ENCODE measurements at places on chromosomes 5 and 9. TPM values are rescaled to one million over a fixed set of nuclear protein-coding genes. Genes with fewer than 3 reads are reported as not detected.
A peak's percentile ranks its signal among the peaks of the same experiment; 100 is the strongest.

- H3K4me1 ChIP-seq = no peaks in the 10 kb centered on the region
- DNase-seq = no peak
- no peak overlapping the region for H3K4me3 ChIP-seq
- H3K27ac ChIP-seq = no peak overlapping the region
- no peaks in the 10 kb centered on the region for H3K36me3 ChIP-seq
- H3K27me3 ChIP-seq = no peaks in the 10 kb centered on the region
These were observed 23.3 kb downstream of the FST start for GRCh38 chr5:53503562-53504218.

Gene POLE3
- total RNA-seq = 50.4 TPM

Gene LCN6
- total RNA-seq = 4.7 TPM

DNA sequence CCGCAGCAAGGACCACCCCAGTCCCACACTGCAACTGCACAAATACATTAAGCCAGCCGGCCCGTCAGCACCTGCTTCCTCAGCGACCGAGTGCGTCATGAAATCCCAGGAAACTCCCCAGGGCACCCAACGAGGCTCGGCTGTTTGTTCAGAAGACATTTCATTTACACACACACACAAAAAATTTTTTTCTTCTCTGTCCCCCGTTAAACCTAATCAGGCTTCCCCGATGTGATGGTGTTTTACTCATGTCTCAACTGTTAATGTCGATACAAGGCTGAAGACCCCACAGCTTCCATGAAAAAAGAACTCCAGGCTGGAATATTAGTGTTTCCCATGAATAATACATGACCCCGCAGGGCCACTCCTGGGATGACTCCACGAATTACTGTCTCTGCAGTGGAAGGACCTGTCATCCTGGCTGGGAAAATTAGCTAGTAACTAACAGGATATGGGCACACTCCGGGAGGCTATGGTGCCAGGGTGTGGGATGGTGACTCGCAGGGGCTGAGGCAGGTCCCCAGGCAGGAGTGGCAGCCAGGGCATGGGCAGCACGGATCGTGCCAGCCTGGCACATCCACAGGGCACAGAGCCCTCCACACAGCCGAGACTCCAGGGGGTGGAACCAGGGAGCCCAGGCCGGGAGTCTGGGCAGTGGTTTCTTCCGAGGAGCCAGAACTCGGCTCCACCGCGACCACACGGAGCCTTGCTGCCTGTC lies 102.4 kb downstream of the VAV2 start:
- no peaks in the 10 kb centered on the region for H3K27me3 ChIP-seq
- DNase-seq = no peak
- no peaks in the 10 kb centered on the region for H3K4me1 ChIP-seq
- H3K27ac ChIP-seq = no peak overlapping the region

DNA sequence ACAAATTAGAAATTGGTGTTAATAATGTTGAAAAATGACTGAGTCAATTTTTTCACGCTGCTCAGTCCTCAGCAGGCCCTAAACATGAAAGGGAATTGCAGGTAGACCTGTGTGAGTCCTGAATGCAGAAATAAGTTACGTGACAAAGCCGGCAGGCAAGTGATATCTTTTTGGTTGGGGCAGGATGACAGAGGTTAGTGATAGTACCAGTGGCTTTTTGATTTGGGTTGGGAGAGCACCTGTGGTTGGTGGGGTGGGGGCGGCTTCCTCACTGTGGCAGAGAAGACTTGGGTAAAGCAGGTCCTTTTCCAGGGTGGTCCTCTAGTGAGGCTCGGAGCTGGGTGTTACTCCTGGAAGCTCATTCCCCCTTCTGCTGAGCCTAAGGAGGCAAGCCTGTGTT lies 164.7 kb downstream of the TMEM167A start:
- no peak for DNase-seq
- H3K27me3 ChIP-seq = no peaks in the 10 kb centered on the region
- no peak overlapping the region for H3K4me3 ChIP-seq
- H3K36me3 ChIP-seq = no peaks in the 10 kb centered on the region

Gene SPINK6
- not detected for total RNA-seq

Gene CDC25C
- not detected for total RNA-seq

Gene FAM221B
- not detected for total RNA-seq

Gene GFI1B
- total RNA-seq = not detected

DNA sequence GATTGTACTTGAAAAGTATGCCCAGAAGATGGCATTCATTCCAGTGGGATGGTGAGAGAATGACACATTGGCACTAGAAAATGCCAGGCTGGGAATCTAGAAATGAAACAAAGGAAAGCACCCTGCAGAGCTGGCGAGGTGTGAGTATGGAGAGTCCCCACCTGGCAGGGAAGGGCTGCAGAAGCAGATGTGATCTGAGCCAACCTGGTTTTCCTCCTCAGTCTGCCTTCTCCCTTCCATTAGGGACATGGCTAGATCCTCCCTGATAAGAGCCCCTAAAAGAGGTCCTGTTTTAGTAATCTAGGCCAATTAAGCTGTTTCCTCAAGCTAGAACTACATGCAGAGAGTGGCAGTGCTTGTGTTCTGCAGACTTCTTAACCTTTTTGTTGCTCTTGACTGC lies 24.7 kb upstream of the TNFSF15 start:
- no peak overlapping the region for H3K4me3 ChIP-seq
- H3K36me3 ChIP-seq = no peaks in the 10 kb centered on the region
- DNase-seq = no peak
- no peaks in the 10 kb centered on the region for H3K27me3 ChIP-seq
- no peaks in the 10 kb centered on the region for H3K4me1 ChIP-seq
- no peak overlapping the region for H3K27ac ChIP-seq

DNA sequence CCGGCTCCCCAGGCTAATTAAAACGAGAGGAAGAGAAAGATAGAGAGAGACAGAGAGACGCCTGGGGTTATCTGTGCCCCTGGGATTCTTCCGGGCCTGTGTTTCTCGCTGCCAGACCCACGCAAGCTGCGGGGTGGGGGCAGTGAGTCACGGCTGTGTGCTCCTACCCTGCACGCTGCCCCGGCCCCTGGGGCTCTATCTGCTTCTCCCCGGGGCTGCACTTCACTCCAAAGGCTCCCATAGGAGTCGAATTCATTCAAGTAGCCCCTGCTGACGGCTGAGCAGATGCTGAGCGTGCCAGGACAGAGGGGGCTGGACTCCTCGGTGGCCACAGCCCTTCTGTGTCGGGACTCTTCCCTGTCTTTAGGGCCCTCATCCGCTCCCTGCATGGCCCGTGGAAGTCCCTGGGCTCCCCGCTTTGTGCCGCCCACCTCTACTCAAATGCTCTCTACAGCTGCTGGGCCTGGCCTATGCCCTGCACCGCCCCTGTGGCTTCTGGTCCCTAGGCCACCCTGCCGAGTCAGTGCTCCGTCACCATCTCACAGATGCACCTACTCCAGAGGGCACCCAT lies 22.8 kb downstream of the SARDH start:
- no peaks in the 10 kb centered on the region for H3K36me3 ChIP-seq
- H3K27me3 ChIP-seq = no peaks in the 10 kb centered on the region

Gene SHOC1
- total RNA-seq = not detected

Gene LOX
- 3.0 TPM for total RNA-seq

DNA sequence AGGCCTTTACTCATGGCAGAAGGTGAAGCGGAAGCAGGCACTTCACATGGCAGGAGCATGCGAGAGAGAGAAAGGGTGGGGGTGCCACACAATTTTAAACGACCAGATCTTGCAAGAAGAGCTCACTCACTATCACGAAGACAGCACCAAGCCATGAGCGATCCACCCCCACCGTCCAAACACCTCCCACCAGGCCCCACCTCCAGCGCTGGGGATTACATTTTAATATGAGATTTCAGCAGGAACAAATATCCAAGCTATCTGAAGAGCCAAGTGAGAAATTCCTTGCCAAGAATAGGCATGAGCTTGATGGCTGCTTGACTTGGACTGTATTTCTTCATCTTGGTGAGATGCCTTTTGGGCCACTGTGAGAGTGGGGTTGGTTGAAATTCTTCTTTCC lies 88.0 kb downstream of the PDZD2 start:
- H3K27me3 ChIP-seq = no peaks in the 10 kb centered on the region
- no peaks in the 10 kb centered on the region for H3K4me1 ChIP-seq
- H3K4me3 ChIP-seq = no peak overlapping the region
- DNase-seq = no peak
- no peak overlapping the region for H3K27ac ChIP-seq

DNA sequence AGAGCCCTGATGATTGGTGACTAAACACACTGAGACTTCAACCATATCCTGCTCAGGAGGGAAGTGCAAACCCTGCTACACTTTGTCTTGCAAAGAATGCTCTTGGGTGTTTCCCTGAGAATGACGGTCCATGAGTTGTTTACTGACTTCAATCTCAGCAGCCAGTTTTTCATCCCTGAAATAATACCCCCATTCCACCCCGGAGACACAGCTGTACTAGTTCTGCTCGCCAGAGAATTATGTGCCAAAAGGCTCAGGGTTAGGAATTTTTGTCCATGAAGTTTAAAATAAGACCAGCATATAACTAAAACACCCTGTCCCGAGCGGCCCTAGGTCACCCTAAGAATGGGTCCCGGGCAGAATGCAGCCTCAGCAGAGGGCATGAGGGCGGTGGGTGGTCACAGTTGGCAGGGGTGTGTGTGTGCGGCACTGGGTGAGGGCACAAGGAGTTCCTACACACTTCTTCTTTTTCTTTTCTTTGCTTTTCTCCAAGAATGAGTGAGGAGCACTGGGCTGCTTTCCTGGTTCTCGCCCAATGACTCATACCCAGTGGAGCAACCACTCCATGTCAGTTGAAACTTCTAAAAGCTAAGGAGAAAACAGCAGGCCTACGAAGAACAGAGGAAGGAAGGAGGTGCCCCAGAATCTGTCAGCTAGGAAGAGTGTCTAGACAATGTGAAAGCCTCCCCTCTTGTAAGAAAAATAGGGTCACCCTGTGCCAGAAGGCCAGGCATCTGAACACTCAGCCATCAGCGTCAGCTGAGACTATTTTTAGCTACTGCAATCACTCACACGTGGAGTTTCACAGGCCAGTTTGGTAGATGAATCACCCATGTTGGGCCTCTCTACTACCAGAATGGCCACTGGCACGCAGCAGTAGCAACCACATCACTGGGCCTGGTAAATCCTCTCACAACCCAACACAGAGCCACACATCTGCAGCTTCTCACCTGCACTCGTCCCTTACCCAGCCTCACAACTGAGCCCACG lies 105.9 kb downstream of the DPYSL3 start:
- peak overlapping the region; percentile 87 for H3K27ac ChIP-seq
- peak overlapping the region; percentile 4 for H3K4me3 ChIP-seq
- H3K4me1 ChIP-seq = peaks cover 22% of the 10 kb centered on the region
- H3K36me3 ChIP-seq = peaks cover 35% of the 10 kb centered on the region
- H3K27me3 ChIP-seq = no peaks in the 10 kb centered on the region
- DNase-seq = peak; percentile 74

Gene GIN1
- total RNA-seq = 12.0 TPM

DNA sequence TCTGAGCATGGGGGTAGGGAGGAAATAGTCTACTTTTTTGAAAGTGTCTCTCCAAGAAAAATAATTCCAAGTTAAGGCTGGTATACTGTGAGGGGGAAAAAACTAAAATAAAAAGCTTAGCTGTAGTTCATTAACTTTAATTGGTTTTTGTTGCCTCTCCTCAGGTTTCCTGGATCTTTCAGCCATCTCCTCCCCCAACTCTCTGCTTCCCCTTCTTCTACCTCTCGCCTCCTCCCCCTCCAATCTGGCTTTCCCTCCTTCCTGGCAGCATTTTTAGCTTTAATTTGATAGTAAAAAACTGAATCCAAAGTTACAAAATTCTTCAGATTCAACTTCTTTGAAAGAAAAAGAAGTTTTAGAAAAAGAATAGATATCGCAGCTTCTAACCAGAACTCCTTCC lies 462.6 kb downstream of the CETN3 start:
- no peaks in the 10 kb centered on the region for H3K36me3 ChIP-seq
- H3K27me3 ChIP-seq = no peaks in the 10 kb centered on the region
- H3K4me1 ChIP-seq = peaks cover 7% of the 10 kb centered on the region
- DNase-seq = no peak
- H3K27ac ChIP-seq = no peak overlapping the region

Gene OSMR
- 6.0 TPM for total RNA-seq

GRCh38 chr5:1131191-1131621 lies 19.3 kb upstream of the SLC12A7 start:
- H3K27me3 ChIP-seq = no peaks in the 10 kb centered on the region
- H3K27ac ChIP-seq = no peak overlapping the region
- no peak for DNase-seq
- no peak overlapping the region for H3K4me3 ChIP-seq
- H3K4me1 ChIP-seq = peaks cover 4% of the 10 kb centered on the region

- no peak overlapping the region for H3K4me3 ChIP-seq
- DNase-seq = no peak
- no peaks in the 10 kb centered on the region for H3K27me3 ChIP-seq
- no peaks in the 10 kb centered on the region for H3K36me3 ChIP-seq
- H3K4me1 ChIP-seq = no peaks in the 10 kb centered on the region
- H3K27ac ChIP-seq = no peak overlapping the region
These were observed 116.9 kb upstream of the SMC2 start for GRCh38 chr9:103977163-103977562.

Gene SLC34A1
- total RNA-seq = not detected

GRCh38 chr9:126511411-126511810 lies 102.3 kb upstream of the LMX1B start:
- no peak overlapping the region for H3K27ac ChIP-seq
- no peak overlapping the region for H3K4me3 ChIP-seq
- DNase-seq = no peak
- H3K27me3 ChIP-seq = peaks cover 19% of the 10 kb centered on the region
- no peaks in the 10 kb centered on the region for H3K36me3 ChIP-seq

GRCh38 chr5:148248894-148249293 lies 10.6 kb downstream of the MARCOL start:
- no peak overlapping the region for H3K27ac ChIP-seq
- H3K4me3 ChIP-seq = no peak overlapping the region
- no peaks in the 10 kb centered on the region for H3K27me3 ChIP-seq
- no peak for DNase-seq

GRCh38 chr9:15306757-15307522 lies at the start of gene TTC39B:
TSS of gene TTC39B (minus strand) at chr9:15307216. CDS start at chr9:15307125, 91 bp downstream.
- H3K27ac ChIP-seq = peak within 1 kb of the TSS; percentile 74
- peak within 1 kb of the TSS; percentile 81 for H3K4me3 ChIP-seq
- H3K27me3 ChIP-seq = no peaks in the 10 kb centered on the region
- peak; percentile 96 for DNase-seq

- H3K27me3 ChIP-seq = no peaks in the 10 kb centered on the region
- DNase-seq = no peak
- no peak overlapping the region for H3K27ac ChIP-seq
These were observed 122.0 kb downstream of the WDR70 start for GRCh38 chr5:37501152-37501551.

GRCh38 chr5:142840575-142840974 lies 70.4 kb downstream of the ARHGAP26 start:
- no peak overlapping the region for H3K27ac ChIP-seq
- no peaks in the 10 kb centered on the region for H3K27me3 ChIP-seq
- no peak overlapping the region for H3K4me3 ChIP-seq
- H3K4me1 ChIP-seq = peaks cover 49% of the 10 kb centered on the region
- no peaks in the 10 kb centered on the region for H3K36me3 ChIP-seq

Data from psoas muscle (tissue), 8 donors.